ENCODE measurements at places on chromosomes 12 and 14. TPM values are rescaled to one million over a fixed set of nuclear protein-coding genes. Genes with fewer than 3 reads are reported as not detected.

GRCh38 chr12:58184212-58184611 lies 242.8 kb downstream of the ATP23 start:
- H3K36me3 ChIP-seq, result peaks cover 1% of the 10 kb centered on the region
- no peak for DNase-seq
- no peak overlapping the region for H3K27ac ChIP-seq

- H3K4me3 ChIP-seq, result no peak overlapping the region
- peaks cover 67% of the 10 kb centered on the region for H3K36me3 ChIP-seq
- peaks cover 46% of the 10 kb centered on the region for H3K4me1 ChIP-seq
- no peak for DNase-seq
- peak overlapping the region; percentile 20 for H3K27ac ChIP-seq
These were observed 7.0 kb downstream of the VCPKMT start for GRCh38 chr14:50109342-50109741.

DNA sequence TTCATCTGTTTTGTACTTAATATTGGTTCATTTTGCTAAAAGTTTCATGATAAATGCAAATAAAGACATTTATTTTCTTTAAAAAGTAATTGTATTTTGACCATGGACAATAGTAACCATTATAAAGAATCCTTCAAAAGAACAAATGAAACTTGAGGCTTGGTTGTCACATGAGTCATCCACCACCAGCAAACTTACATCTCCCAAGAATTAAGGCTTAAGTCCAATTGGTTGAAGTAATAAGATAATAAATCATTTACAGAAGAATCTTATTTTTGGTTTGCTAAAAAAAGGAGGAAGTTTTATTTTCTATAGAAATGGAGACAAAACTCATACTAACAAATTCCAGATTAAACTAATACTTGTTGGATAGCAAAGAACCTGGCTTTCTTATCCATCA lies 84.8 kb upstream of the KITLG start:
- no peaks in the 10 kb centered on the region for H3K36me3 ChIP-seq
- DNase-seq, result no peak
- H3K4me1 ChIP-seq, result no peaks in the 10 kb centered on the region
- no peaks in the 10 kb centered on the region for H3K27me3 ChIP-seq
- no peak overlapping the region for H3K27ac ChIP-seq

- DNase-seq, result no peak
- no peak overlapping the region for H3K27ac ChIP-seq
- no peak overlapping the region for H3K4me3 ChIP-seq
- peaks cover 34% of the 10 kb centered on the region for H3K36me3 ChIP-seq
- H3K27me3 ChIP-seq, result no peaks in the 10 kb centered on the region
- peaks cover 18% of the 10 kb centered on the region for H3K4me1 ChIP-seq
These were observed 85.5 kb downstream of the ADCK1 start for GRCh38 chr14:77885367-77885766.

FOXN4 gene
- not detected for total RNA-seq

DNA sequence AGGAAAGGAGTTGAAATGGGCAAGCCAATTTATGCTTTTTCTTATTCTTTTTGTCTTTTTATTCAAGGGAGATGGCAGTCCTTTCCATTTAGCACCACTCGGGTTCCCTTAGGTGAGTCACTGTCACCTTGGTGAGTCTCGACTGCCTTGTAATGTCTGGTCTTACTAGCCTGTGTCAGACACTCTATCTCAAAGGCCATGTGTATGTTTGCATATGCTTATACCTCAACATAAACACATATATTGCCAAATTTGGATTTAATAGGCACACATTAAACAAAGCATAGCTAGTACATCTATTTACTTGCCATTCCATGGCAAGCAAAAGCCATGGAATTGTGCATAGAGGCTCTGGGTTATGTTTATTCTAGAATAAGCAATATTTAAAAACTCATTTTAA lies 624.9 kb upstream of the FOXG1 start:
- no peak overlapping the region for H3K4me3 ChIP-seq
- H3K4me1 ChIP-seq, result no peaks in the 10 kb centered on the region
- DNase-seq, result no peak
- no peak overlapping the region for H3K27ac ChIP-seq
- H3K27me3 ChIP-seq, result no peaks in the 10 kb centered on the region

KRT83 gene
- not detected for total RNA-seq

- H3K4me1 ChIP-seq, result peaks cover 70% of the 10 kb centered on the region
- H3K27ac ChIP-seq, result peak overlapping the region; percentile 85
- DNase-seq, result peak; percentile 41
- H3K36me3 ChIP-seq, result peaks cover 13% of the 10 kb centered on the region
- peak overlapping the region; percentile 46 for H3K4me3 ChIP-seq
- H3K27me3 ChIP-seq, result no peaks in the 10 kb centered on the region
These were observed 53.7 kb downstream of the CCDC88C start for GRCh38 chr14:91363776-91364523.

DNA sequence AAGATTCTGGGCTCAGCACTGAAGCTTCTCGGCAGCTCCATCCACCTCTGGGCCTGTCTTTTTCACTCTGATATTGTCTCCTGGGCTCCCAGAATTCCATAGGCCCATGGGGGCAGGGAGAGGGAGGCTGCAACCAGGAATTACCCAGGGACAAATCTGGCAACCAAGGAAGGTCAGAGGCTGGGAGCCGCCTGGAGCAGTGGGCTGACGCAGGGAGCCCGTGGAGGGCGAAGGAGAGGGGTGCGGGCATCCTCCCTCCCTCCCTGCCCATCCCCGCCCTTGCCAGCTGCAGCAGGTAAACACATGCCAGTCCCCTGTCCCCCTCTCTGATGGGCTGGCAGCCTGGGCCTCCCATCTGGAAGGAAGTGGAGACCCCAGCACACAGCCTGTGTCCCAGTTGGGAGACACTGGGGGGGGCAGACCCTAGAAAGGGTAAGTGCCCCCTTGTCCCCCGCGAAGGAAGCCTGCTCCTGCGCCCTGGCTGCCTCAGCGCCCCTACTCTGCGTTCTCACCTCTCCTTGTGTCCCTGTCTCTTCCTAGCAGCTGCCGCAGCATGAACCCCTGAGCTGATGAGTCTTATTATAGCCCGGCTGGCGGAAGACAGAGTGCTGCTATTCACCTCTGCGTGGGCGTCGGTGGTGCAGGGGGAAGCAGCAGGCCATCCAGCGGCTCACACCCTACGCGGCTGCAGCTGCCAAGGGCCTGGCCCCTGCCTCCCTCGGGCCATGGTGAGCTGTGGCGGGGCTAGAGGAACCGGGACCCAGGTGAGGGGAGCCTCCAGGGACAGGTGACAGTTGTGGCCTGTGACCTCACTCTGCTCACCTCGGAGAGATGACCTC lies 6.7 kb downstream of the LRTM2 start:
- peaks cover 4% of the 10 kb centered on the region for H3K4me1 ChIP-seq
- no peak overlapping the region for H3K4me3 ChIP-seq
- no peak overlapping the region for H3K27ac ChIP-seq
- H3K27me3 ChIP-seq, result peaks cover 41% of the 10 kb centered on the region
- H3K36me3 ChIP-seq, result no peaks in the 10 kb centered on the region
- DNase-seq, result no peak

GRCh38 chr12:27257104-27257843 lies 13.2 kb downstream of the STK38L start:
- peaks cover 17% of the 10 kb centered on the region for H3K4me1 ChIP-seq
- H3K36me3 ChIP-seq, result peaks cover 19% of the 10 kb centered on the region
- DNase-seq, result no peak

- H3K4me3 ChIP-seq, result no peak overlapping the region
- peaks cover 2% of the 10 kb centered on the region for H3K36me3 ChIP-seq
- no peaks in the 10 kb centered on the region for H3K27me3 ChIP-seq
- peaks cover 16% of the 10 kb centered on the region for H3K4me1 ChIP-seq
- no peak for DNase-seq
- H3K27ac ChIP-seq, result no peak overlapping the region
These were observed 118.0 kb downstream of the KTN1 start for GRCh38 chr14:55698051-55698450.

DTX1 gene
- 75.3 TPM for total RNA-seq

C14orf180 gene
- total RNA-seq, result not detected

- H3K27ac ChIP-seq, result no peak overlapping the region
- H3K4me1 ChIP-seq, result peaks cover 4% of the 10 kb centered on the region
- no peak overlapping the region for H3K4me3 ChIP-seq
- H3K27me3 ChIP-seq, result no peaks in the 10 kb centered on the region
- DNase-seq, result no peak
These were observed 11.4 kb downstream of the EIF2S1 start for GRCh38 chr14:67371247-67372148.

DNA sequence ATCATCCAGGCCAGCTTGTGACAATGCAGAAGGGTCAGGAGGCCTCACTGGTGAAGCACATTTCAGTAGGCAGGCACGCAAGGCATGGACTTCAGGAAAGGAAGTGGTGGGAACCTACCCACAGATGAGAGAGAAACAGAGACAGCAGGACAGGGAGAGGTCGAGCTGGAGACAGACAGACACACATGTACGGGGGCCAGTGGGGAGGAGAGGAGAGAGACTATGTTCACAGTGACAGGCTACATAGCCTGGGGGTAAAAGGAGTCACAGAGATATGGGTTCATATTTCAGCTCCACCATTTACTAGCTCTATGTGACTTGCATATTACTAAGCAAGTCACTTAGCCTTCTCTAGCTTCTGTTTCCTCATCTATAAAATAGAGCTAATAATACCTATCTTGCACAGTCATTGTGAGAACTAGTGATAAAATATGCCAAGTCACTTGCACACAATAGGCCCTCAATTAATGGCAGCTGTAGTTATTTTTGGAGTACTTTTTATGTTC lies 91.1 kb upstream of the FUT8 start:
- H3K4me3 ChIP-seq, result peak overlapping the region; percentile 21
- H3K27ac ChIP-seq, result peak overlapping the region; percentile 62
- no peaks in the 10 kb centered on the region for H3K27me3 ChIP-seq
- no peak for DNase-seq
- H3K36me3 ChIP-seq, result peaks cover 3% of the 10 kb centered on the region

DNA sequence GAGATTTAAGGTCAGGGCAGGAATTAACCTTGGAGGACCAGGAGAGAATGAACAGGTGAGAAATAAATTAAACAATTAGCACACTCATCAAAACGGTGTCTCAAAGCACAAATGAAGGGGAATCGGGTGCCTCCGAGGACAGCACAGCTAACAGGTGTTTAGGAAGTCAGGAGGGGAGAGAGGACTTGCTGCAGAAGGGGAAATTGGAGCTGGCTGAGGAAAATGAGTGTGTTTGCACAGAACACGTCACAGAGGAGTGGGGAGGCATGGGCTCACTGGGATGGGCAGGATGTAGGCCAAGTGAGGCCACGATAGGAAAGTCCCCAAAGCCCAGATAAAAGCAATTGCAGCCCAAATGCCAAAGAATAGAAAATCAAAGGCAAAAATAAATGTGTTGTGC lies 121.7 kb downstream of the ZNF664 start:
- no peak for DNase-seq
- peaks cover 9% of the 10 kb centered on the region for H3K27me3 ChIP-seq
- H3K4me1 ChIP-seq, result no peaks in the 10 kb centered on the region

DNA sequence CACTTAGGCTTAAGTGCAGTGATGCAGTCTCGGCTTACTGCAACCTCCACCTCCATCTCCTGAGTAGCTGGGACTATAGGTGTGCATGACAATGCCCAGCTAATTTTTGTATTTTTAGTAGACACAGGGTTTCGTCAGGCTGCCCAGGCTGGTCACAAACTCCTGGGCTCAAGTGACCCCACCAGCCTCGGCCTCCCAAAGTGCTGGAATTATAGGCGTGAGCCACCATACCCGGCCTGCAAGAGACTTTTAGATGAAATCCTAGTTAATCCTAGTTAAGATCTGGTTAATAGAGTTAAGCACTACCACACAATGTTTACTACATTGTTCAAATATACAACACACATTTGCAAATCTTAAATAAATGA lies 196.5 kb upstream of the AMIGO2 start:
- H3K27me3 ChIP-seq, result no peaks in the 10 kb centered on the region
- H3K27ac ChIP-seq, result peak overlapping the region; percentile 85
- H3K36me3 ChIP-seq, result no peaks in the 10 kb centered on the region
- H3K4me3 ChIP-seq, result peak overlapping the region; percentile 2
- H3K4me1 ChIP-seq, result peaks cover 66% of the 10 kb centered on the region
- no peak for DNase-seq

ISCA2 gene
- total RNA-seq, result 35.0 TPM

Data from activated B cell treated with CpG ODN at 0.5 μM for 24 hours (primary cell).